ENCODE measurements at places on chromosomes 2 and 18. TPM values are rescaled to one million over a fixed set of nuclear protein-coding genes. Genes with fewer than 3 reads are reported as not detected.

DNA sequence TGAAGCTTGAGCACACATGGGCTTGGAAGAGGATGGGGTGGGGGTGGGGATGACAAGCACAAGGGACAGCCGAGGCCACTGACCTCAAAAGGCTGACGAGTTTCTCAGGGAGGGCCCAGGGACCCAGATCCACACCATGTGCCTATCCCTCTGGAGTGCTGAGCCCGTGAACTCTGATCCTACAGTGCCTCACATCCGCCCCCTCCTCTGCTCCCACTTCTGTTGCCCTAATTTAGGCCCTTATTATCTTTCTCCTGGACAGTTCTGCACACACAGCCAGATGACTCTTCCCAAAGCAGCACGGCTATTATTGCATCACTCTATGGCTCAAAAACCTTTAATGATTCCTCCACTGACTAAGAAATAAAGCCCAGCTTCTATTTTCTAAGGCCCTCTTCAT, 24.8 kb downstream of the CYRIA start:
- DNase-seq = no peak

- no peak for DNase-seq
Observed at GRCh38 chr18:67517444-67517765, 885 bp upstream of the DSEL start.

GRCh38 chr2:241851325-241852115, 7.2 kb downstream of the PDCD1 start:
- DNase-seq = no peak

GRCh38 chr2:10039658-10040410, 3.5 kb upstream of the KLF11 start:
- DNase-seq = no peak

DNA sequence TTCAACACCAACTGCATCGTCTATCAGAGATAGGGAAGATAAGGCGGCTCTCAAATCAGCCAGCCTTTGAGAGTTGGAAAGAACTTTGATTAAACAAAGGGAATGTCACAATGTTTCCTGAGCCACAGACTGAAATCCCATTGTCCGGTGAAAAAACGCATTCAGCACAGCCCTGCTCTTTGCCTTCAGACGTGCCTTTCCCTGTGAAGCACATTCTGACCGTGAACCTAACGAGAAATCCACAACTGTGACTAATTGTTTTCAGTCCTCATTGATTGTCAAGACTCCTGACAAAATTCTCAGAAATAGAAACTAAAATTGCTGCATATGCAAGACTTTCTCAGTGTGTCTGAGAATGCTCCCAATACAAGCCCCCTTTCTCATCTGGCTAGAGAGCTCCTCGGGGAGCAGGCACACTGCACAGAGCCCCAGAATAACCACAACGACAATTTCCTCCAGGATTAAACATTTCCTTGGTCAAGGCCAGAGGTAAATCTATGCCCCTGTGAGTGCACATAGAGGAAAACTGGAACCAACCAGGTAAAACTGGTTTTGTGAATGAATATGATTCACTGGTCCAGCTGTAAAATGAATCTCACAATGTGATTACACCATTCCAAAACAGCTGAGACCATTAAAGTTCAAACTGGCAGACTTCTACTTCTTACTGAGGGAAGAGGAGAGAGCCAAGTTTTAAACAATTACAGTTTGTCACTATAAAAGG, 561.9 kb upstream of the ID2 start:
- no peak for DNase-seq

SERPINB12 gene
- not detected for polyA plus RNA-seq
